ENCODE measurements at places on chromosomes 5 and 9. TPM values are rescaled to one million over a fixed set of nuclear protein-coding genes. Genes with fewer than 3 reads are reported as not detected.

GRCh38 chr9:14693251-14693861, at the start of gene ZDHHC21:
ZDHHC21 (minus strand) TSS chr9:14693432; CDS start chr9:14674340, 19,092 bp downstream.
- DNase-seq = peak; percentile 11

DNA sequence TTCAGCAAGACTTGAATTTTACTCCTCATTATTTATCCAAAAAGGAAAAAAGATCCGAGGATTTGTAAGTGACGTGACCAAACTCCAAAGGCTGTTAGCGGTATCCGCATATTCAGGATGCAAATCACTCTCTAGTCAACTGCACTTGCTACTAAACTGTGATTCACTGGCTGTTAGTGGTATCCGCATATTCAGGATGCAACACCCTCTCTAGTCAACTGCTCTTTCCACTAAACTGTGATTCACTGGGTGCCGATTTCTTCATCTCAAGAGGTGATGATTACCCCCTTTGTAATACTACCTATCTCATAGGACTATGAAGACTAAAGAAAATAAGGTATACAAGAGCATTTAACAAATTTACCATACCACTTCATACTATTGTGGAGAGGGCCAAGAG, 5.7 kb downstream of the MAPKAP1 start:
- DNase-seq = peak; percentile 97

- no peak for DNase-seq
Measured at GRCh38 chr5:127451096-127451495, 66.3 kb upstream of the PRRC1 start.

DNA sequence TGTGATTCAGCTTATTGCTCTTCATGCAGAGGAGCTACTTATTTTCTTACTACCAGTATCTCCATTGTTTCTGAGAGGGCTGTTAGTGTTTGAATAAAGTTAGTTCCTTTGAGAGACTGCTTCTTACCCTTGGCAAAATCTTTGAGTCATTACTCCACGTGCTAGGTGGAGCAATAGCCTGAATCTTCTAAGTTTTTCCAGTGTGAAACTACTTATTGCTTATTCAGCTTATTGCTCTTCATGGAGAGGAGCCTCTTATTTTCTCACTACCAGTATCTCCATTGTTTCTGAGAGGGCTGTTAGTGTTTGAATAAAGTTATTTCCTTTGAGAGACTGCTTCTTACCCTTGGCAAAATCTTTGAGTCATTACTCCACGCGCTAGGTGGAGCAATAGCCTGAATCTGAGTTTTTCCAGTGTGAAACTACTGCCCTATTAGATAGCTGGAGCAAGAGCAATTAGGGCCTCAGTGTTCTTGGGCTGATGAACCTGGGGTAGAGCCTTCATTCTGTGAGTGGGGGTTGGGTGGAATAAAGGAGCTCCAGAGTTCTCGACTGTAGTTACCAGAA, 41.9 kb downstream of the GPBP1 start:
- no peak for DNase-seq

DNA sequence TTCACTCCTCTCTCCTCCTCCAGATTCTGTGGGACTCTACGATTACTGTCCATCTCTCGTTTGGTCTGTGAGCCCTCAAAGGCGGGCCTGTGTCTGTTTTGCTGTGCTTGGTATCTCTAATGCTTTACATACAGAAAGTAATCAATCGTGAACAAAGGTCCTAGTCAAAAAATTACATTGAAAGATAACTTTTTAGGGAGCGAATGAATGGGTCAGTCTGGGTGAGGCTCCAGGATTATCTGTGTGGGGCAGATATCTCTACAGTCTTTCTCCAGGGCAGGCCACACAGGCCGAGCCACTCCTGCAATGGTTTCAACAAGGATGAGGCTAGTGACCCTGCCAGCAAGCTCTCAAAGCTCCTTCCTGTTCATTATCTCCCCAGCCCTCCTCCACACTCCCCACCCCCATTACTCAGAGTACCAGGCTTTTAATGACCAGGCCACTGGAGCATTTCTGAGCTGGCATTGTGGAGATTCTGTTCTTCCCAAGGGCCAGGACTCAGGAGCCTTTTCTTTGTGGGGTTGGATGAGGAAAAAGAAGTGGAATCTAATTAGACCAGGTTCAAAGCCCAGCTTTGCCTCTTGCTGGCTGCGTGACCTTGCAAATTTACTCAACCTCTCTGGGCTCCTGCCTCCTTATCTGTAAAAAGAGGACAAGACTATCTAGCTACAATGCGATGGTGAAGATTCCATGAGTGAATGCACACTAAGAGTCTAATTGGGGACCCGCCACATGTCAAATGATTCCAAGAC, 10.2 kb downstream of the CORO2A start:
- DNase-seq = no peak

DNA sequence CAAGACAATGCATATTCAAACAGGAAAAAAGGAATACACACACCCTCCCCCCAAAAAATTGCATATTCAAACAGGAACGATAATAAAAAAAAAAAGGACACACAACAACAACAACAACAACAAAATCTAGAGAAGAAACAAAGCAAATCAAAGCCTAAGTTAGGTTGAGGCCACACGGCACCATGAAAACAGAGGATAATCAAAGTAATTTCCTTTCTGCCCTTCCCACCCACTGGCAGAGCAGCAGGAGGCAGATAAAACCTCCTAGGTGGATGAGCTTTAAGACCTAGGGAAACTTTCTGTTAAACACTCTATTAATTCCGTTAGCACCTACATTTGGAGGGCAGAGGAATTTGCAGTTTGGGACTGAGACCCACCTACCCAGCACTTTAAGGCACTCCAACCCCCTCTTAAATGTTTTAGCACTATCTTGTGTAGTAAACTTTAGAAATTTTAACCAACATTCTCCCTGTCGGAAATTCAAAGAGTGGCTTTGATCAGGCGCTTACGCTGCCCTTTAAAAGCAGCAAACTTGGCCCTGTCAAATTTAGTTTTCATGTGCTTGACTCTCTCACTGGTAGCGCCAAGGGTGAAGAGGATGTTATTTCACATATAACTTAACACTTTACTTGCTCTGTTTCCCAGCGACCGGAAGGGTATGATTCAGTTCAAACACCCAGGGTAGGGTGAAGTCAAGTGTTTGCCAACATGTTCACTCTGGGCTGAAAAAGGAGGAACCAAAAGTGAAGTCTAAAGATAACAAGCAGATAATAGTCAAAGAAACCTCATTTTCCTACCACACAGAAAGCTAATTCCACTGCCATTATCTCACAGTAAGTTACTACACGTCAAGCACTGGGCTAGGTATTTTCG, 9.2 kb downstream of the ENC1 start:
- DNase-seq = peak; percentile 90

- DNase-seq = peak; percentile 66
Measured at GRCh38 chr9:105413525-105413924, 34.3 kb upstream of the FSD1L start.

GRCh38 chr5:97417986-97418385, 234.9 kb upstream of the RIOK2 start:
- DNase-seq = no peak

GRCh38 chr5:73591698-73592501, 26.4 kb downstream of the UTP15 start:
- DNase-seq = peak; percentile 79

DNA sequence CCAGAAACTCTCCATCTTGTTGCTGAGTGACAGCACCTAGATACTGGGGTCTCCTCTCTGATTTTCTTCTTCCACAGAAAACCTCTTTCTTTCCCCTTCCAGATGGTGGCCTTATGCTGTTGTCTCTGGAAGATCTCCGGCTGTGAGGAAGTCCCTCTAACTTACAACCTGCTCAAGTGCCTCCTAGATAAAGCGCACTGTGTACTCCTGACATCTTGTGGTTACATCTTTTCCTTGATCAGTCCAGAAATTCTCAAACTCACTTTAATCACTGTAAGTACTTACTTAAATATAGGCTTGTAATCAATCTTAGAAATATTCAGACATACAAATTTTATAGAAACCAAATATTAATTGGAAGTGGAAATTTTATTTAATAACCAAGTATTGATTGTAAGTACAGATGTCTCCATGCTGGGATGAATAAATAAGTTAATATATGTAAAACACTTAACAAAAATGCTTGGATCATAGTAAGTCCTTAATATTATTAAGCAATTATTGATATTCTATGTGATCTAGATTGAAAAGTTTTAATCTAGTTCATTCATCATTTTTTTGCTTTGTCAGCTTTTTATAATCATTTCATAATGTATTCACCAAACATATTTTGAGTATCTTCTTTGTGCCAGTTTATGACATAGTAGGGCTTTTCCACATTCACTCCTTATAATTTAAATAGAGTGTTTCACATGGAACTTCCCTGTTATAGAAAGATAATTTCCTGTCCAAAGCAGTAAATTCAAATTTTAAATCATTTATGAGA, 1381.4 kb upstream of the CDH6 start:
- DNase-seq = peak; percentile 40

- no peak for DNase-seq
Measured at GRCh38 chr9:73230251-73230650, 78.6 kb downstream of the ANXA1 start.

GRCh38 chr5:12526113-12526512, 621.9 kb upstream of the CTNND2 start:
- no peak for DNase-seq

DNA sequence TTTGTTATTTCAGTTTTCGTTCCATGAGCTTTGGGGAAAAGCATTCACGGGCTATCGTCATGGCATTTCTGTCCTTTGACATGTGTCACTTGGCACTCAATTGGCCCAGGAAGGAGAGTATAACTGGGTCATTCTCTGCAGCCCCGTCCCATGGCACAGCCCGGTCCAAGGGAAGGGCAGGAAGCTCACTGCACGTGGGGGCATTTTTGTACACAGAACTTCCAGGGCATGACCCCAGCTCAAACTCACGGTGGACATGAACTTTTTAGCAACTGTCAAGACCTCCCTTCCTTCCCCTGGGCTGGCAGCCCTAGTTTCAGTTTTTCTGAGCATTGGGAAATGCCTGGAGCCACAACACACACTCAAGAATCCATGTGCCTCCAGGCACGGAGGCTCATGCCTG, 161.6 kb upstream of the PANK3 start:
- no peak for DNase-seq

DNA sequence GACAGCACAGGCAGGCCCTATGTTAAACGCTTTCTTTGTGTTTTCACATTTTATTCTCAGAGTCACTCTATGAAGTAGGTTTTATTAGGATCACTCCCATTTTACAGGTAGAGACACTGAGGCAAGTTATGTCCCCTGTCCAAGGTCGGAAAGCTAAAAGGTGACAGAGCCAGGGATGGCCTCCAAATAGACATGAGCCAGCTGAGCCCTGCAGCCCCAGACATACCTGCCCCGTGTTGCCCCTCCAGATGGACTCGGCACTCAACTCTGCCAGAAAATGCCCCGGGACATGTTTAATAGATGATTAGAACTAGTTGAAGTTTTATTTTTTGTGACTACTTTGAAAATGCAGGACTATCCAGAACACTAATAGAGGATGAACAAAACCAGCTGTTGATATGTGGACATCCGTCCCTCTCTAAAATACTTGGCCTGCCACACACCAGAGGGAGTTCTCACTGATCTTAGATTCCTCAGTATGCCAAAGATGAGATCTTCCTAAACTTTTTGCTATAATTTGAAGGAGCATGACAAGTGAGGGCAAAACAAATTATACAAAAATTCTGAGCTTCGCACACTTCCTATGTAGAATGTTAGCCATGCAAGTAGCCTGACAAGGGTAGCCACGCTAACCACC, 258.6 kb upstream of the ADAMTS16 start:
- DNase-seq = no peak

DNA sequence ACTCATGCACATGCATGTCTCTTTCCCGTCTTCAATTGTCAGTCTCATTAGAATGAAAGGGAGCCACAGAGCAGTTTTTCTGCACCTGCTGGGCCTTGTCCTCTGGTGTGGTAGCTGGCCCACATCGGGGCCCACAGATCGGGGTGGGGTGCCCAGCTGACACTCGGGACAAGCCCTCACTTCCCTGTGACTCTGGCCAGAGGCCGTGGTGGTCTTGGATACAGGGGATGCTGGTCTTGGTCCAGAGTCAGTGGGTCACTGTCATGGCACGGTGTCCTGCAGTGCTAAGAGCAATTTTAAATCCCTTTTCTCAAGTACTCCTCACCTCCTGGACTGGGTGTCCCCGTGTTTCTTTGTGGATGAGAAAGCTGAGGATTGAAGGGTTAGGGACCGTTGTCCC, 193.2 kb downstream of the CACNA1B start:
- no peak for DNase-seq

Gene LCN15
- not detected for total RNA-seq

Gene MSX2
- 0.36 TPM for total RNA-seq

Gene PPP2CA
- total RNA-seq = 306 TPM

Gene C9orf50
- not detected for total RNA-seq
